ENCODE measurements at places on chromosomes 7 and 10. TPM values are rescaled to one million over a fixed set of nuclear protein-coding genes. Genes with fewer than 3 reads are reported as not detected.

DNA sequence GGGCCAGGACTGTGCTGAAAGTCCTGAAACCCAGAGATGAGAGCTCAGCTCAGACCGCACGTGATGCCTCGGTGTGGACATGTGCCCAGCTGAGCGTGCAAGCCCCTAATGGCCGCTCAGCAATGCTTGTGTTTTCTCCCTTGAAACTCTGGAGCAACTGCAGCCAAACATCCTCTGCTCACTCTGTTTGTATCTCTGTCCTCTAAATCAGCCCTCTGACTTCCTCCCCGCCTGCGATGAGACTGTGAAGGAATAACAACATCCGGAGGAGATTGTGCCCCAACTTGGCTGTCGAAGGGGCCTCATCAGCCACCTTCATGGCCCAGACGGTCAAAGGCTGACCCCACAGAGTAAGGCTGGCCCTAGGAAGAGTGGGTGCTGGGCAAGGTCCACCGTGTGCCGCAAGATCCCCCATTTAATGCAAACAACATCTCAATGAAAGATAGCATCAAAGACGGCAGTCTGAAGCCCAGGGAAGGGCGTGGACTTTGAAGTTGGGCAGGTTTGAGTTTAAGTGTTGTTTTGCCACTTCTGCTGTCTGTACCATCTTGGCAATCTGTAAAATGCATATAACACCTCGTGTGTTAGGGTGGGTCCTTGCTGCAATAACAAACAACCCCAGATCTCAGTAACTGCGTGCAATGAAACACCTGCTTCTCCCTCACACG is 39.9 kb downstream of the CALML3 start:
- DNase-seq: no peak

PLXNA4 gene
- polyA plus RNA-seq: 0.01 TPM

DNA sequence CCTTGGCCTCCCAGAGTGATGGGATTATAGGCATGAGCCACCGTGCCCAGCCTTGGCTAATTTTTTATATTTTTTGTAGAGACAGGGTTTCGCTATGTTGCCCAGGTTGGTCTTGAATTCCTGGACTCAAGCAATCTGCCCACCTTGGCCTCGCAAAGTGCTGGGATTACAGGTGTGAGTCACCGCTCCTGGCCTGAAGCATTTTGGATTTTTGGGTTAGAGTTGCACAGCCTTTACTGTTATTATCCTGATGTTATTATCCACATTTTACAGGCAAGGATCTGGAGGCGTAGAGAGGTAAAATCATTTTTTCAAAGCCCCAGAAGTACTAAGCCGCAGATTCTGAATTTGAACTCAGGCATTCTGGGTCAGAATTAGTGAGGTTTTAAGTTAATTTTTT is 75.4 kb downstream of the TCF7L2 start:
- DNase-seq: no peak

DNA sequence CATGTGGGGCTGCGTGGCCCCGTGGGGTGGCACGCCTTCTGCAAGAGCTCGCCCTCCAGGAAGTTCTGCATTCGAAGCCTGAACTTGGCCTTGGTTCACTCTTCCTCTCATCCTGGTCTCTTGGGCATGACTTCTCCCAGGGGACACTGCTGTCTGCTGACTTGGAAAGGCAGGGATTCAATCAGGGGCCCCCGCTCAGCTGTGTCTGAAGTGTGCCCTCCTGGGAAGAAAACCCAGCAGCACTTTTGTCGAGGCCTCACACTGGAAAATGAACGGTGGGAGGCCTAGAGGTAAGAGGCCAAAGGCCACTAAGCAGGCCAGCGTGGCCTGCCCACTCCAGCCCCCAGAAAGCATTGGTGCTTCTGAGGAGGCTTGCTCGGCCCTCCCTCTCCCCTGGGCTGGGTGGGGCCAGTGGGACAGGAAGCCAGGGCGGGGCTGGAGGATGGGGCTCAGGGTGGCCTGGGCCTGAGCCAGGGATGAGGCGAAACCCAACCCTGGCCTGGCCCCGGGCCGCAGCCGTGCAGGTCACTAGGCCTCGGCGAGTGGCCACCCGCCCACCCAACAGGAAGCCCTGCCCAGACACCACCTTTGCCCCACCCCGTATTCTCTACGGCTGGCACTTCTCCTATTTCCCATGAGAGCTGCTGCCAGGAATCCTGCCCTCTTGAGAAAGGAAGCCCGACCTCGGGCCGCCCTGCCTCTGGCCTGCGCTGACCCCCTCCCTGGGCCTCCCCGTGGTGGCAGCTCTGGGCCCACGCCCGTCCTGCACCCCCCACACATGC is 81.1 kb downstream of the ZMIZ1 start:
- peak; percentile 96 for DNase-seq

- no peak for DNase-seq
Observed at GRCh38 chr10:112433136-112433535, 13.6 kb downstream of the ZDHHC6 start.

DNA sequence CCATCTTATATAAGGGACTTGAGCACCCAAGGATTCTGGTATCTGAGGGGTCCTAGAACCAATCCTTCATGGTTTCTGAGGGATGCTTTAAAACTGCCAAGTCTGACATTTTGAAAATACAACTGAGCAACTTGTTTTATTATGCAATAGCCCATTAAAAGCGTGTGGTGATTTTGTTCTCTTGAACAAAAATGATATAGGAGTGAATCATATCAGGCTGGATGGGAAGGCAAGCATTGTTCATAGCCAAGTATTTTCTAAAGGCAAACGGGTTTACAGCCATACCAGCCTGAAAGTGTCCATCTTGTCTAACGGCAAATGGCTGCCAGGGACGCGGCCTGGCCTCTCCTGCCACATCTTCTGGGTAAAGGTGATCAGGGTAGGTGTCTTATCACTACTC is 23.4 kb downstream of the RPP38 start:
- DNase-seq: peak; percentile 81

DNA sequence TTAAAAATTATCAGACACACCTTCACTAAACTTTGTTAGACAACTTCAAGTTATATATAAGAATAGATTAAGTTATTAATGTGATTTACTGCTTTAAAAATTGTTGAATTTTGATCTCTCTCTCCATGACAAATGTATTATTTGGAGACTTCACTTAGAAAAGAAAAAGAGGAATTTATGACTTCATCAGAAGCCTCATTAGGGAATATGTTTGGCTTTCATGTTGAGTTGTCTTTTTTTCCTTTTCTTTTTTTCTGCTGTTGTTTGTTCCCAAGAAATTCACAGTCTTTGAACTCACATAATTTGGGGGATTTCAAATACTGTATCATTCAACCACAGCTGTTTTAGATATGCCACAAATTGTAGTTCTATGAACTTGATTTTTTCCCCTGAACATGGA is 149.5 kb downstream of the PPP1R9A start:
- no peak for DNase-seq

GRCh38 chr10:90319188-90319914 is 538.5 kb downstream of the HTR7 start:
- DNase-seq: peak; percentile 59

DNA sequence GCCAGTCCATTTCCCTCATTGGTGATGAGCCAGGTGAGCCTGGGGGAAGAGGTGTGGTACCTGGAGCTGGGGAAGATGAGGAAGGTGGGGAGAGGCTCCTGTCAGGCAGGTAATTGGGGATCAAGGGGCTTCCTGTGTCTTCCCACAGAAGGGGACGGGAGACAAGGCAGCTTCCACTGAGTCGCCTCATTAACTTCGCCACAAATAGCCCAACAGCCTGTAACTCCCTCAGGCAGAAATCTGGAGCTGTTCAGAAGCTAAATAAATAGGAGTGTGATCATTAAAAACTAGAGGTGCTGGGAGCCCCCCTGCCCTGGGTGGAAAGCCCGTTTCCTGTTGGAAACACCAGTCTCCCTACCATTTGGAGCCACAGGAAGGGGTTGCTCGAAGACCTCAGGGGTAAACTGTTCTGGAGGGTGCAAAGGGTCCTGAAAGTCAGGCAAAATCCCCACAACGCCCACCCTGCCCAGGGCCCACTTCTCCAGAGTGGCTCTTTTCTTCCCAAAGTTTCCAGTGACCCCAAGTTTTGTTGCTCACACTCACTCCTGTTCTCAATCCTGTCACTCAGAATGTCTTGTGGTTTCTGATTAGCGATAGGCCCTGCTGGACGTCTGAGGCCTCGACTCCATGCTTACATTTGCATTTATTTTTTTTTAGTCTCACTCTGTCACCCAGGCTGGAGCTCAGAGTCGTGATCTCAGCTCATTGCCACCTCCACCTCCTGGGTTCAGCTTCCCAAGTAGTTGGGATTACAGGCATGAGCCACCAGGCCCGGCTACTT is 25.7 kb downstream of the UNC5B start:
- DNase-seq: no peak

SPDYE16 gene
- 0.10 TPM for polyA plus RNA-seq

- no peak for DNase-seq
Observed at GRCh38 chr10:6563075-6563474, 17.0 kb downstream of the PRKCQ start.

GRCh38 chr7:117085275-117085674 is 132.0 kb downstream of the ST7 start:
- peak; percentile 50 for DNase-seq

GRCh38 chr7:129371487-129371886 is 62.7 kb upstream of the STRIP2 start:
- DNase-seq: no peak

GRCh38 chr7:100171087-100171681 is 2.8 kb upstream of the GAL3ST4 start:
- DNase-seq: peak; percentile 33

ZNF862 gene
- 3.5 TPM for polyA plus RNA-seq

DNA sequence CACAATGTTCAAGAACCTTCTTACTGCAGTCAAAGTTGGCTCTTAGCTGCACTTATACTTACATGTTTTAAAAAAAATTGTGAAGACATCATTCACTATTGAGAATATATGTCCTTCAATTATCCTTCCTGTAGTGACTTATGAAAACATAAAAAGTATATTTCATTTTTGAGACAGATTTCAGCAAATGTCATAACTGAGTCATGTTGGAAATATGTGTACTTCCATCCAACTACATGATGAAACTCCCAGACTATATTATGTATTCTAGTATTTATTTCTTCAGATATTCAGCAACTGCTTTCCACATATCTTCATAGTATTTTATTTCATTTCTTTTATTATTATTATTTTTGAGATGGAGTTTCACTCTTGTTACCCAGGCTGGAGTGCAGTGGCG is 160.2 kb downstream of the ARHGAP12 start:
- DNase-seq: peak; percentile 69
